ENCODE measurements at places on chromosomes 1 and 21.

GRCh38 chr1:237239248-237239647 is 197.3 kb downstream of the RYR2 start:
- DNase-seq = no peak

DNA sequence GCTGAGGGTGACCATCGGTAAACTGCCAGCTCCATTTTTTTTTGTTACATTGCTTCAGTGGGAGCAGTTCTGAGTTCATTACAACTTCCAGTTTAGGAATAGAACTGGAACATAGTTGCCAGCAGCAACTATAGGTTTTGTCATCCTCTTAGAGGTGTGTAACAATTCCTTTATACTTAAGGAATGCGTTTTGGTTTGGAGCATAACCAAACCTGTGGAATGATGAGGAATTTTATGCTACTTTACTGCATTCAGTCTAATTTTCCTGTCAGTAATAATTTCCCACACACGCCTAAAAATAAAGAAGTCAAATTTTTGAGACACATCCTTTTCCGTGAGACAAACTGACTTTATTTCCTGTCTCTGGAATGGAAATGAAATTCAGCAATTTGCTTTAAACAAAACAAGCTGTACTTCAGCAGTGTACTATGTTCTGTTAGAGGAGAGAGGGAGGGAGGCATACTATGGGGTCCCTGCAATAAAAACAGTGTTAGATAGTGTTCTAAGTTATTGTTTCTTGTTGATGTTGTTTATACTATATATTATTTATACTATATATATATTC is 4.8 kb upstream of the AMPD1 start:
- DNase-seq = no peak

DNA sequence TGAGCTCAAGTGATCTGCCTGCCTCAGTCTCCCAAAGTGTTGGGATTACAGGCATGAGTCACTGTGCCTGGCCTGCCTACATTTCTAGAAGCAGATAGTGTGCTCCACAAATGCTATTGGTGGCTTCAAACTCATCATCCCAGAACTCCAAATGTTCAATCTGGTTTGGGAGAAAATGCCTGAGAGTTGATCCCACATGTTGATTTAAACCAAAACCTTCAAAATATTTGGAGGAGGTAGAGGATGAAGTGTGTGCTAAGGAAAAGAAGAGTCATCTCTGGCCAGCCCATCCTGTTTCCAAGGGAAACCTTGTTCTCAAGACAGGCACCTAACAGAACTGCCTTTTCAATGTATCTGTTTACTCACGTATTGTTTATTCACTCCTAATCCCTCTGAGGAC is 55.4 kb upstream of the GRHL3 start:
- no peak for DNase-seq

- DNase-seq = peak; percentile 7
Measured at GRCh38 chr1:193448682-193449461, 262.5 kb upstream of the B3GALT2 start.

DNA sequence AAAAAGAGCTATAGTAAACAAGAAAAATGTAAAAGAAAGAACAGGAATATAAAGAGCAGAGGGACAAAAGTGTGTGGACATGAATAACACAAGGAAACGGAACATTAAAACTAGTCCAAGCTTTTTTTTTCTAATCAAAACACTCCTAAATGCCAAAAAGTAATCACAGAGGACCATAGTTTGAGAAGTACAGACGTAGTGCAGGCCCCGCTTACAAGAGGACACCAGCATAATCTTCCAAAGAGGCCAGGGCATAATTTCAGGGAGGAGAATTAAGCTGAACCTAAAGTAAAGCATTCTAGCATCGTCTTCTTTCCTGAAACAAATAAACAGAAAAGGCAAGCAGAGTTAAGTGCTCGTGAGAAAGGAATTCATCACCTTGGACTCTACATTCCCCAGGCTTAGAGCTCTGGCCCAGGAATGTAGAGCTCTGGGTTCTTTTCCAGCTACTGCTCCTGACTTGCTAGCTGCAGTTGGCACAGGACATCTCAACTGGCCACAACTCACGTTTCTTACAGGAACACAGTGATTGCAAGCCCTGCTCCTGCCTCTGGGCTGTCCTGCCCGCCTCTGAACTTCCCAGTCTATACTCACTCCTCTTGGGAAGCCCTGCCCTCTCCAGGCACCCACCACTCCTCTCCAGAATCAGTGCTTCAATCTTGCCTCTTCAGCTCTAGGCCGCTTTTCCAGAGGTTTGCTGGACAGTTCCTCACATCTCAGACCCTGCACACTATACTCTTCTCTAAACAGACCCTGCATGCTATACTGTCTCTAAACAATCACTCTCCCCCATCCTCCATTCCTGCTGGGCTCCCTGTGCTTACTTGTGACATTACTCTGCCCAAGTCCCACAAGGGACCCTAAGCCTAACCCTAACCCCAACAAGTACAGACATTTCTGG is 9.8 kb downstream of the RGS8 start:
- DNase-seq = no peak

DNA sequence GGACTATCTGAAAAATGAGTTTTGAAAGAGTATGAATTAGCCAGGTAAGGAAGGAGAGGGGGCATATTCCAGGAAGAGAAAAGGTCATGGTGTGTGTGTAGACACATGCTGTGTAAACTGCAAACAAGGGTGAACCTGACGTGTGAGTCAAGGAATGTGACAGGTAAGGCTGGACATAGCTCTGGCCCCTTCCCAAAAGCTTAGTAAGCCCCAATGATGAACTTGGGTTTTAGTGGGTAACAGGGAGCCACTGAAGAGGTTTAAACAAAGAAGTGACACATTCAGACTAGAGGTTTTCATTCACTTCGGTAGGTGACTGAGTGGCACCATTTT is 36.7 kb downstream of the EGLN1 start:
- DNase-seq = no peak

DNA sequence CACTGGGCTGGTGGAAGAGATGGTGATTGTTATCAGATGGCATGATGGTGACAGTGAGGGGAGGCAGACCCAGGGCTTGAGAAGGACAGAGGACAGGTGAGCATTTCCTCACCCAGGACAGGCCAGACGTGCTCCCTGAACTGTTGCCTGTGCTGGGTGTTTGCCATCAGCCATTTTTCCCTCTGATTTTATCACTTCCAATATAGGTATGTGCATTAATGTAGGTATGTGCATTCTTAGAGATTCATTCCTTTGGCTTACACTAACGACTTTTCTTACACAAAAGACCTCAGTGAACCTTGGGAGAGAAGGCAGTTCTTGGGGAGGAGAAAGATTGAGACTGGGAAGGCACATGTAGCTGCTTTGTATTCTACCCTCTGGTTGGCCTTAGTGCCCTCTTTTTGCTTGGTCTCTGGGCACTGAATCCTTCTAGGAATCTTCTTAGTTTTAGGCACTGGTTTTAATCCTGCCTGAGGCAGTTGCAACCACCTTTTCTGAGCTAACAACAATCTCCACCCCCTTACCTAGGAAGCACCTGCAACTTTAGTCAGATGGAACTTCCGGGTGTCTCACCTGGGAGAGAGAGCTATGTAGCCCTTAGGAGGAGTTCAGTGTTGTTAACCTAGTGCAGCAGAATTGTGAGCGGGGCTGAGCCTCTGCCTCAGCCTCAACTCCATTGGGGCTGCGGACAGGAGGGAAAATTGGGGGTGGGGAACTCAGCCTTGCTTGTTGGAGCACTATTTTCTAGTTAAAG is 30.9 kb downstream of the C1orf116 start:
- DNase-seq = no peak

DNA sequence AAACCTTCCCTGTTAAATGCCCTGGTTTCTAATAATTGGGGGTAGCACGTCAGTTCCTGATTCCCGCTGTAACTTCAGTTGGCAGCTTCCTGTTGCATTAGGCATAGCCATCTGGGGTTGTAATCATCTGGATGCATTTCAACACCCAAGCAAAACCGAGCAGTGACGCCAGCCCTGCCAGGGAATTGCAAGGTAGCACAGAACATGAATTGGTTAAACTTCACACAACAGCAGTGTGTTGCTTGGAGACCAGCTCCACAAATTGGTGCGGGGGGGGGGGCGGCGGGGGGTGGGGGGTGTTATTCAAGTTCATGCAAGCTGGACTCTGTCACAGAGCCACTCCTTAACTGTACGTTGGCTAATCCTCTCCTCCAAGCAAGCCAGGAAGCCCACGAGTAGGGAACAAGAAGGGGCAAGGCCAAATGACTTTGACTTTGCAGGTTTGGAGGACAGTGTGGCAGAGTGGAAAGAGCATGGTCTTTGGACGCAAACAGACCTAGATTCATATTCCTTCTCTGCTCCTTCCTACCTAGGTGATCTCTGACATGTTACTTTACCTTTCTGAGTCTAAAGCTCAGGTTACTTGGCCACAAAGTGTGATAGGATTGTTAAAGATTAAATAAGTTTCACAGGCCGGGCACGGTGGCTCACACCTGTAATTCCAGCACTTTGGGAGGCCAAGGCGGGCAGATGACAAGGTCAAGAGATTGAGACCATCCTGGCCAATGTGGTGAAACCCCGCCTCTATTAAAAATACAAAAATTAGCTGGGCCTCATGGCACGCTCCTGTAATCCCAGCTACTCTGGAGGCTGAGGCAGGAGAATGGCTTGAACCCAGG is 4.7 kb downstream of the LAX1 start:
- DNase-seq = no peak

GRCh38 chr1:201324821-201325677 is 41.7 kb downstream of the PKP1 start:
- DNase-seq = no peak

DNA sequence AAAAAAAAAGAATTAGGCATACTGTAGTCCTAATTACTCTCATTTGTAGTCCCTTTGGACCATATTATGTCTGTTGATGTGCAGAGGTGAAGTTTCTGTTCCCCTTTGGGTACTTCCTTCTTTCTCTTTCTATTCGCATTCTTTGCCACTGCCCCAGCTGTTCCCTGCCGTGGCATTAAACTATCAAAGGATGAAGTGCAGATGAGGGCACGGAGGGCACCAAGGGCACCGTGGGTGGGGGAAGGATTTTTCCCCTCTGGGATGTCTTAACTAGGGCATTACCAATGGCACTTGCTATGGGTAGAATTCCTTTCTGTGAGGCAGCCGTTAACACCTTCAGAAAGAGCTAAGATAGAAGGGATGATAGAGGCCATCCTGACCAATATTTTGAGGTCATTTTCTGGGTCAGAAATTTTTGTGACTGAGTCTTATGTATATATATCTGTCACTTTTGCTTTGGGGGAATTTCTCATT is 4.9 kb upstream of the MAPKAPK2 start:
- no peak for DNase-seq

GRCh38 chr1:92728697-92729096 is 56.2 kb downstream of the EVI5 start:
- no peak for DNase-seq

- DNase-seq = no peak
Measured at GRCh38 chr1:63877816-63878215, 104.0 kb downstream of the ROR1 start.

GRCh38 chr1:232319072-232319471 is 310.9 kb downstream of the SIPA1L2 start:
- DNase-seq = no peak

DNA sequence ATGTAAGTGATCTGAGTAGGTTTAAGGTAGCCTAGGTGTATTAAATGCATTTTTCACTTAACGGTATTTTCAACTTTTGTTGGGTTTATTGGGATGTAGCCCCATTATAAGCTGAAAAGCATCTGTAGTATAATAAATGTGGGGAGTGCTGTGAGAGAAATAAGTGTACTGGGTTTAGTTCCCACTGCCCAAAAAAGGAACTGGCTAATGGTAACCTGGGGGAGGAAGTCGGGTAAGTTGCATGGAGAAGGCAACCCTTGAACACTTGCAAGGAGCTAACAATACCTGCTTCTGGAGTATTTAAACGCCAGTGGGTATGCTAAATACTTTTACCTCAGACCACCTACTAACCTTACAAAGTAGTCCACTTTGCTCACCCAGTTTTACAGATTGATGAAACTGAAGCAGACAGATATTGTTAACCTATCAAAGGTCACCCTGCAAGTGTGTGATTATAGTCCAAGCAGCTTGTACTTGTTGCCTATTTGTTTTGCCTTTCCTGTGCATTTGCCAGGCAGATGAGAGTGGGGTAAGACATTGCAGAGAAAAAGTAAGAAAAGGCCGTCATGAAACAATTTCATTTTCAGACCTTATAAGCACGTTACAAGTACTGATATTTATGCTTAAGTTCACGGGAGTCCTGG is 7.6 kb upstream of the SHISA4 start:
- no peak for DNase-seq

GRCh38 chr1:53343831-53344668 is 16.2 kb upstream of the LRP8 start:
- no peak for DNase-seq

DNA sequence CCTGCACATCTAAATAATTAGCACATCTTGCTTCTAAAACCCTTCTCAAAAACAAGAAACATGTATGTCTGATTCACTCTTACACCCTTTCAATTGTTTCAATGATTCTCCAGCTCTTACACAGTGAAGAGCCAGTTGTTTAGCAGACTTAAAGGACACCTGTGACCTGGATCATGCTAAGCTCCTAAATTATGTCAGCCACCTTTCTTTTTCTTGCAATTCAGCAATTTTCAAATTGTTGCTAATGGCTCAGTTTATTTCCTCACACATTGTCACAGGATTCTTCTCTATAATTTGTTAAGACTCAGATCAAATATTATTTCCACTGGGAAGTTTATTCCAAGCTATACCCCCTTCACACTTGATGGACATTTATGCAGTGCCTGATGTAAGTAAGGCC is 413.2 kb downstream of the PLA2G4A start:
- no peak for DNase-seq

GRCh38 chr1:204624631-204625216 is 60.8 kb downstream of the LRRN2 start:
- no peak for DNase-seq

- no peak for DNase-seq
Measured at GRCh38 chr1:203402629-203403337, 51.9 kb upstream of the FMOD start.

- DNase-seq = no peak
Measured at GRCh38 chr21:41961282-41961701, 7.5 kb upstream of the C2CD2 start.

DNA sequence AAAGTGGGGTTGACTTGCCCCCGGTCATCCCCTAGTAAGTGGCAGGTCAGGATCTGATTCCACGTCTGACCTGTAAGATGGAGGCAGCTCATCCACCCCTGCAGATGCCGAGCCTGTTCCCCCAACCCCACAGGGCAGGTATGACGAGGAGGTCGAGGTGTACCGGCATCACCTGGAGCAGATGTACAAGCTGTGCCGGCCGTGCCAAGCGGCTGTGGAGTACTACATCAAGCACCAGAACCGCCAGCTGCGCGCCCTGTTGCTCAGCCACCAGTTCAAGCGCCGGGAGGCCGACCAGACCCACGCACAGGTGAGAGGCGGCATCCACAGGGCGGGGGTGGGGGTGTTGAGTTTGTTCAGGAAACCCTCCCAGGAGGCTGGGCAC is 9.6 kb downstream of the TMEM201 start:
- DNase-seq = no peak

GRCh38 chr1:66542314-66542713 is 8.4 kb downstream of the SGIP1 start:
- no peak for DNase-seq

DNA sequence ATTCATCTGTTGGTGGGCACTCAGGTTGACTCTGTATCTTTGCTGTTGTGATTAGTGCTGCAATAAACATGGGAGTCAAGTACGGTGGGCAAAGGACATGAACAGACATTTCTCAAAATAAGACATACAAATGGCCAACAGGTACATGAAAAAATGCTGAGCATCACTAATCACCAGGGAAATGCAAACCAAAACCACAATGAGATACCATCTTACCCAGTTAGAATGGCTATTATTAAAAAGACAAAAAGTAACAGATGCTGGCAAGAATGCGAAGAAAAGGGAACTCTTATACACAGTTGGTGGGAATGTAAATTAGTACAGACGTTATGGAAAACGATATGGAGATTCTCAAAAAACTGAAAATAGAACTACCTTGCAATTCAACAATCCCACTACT is 98.9 kb downstream of the TMEM53 start:
- no peak for DNase-seq
